ENCODE measurements at places on chromosomes 2 and 18. TPM values are rescaled to one million over a fixed set of nuclear protein-coding genes. Genes with fewer than 3 reads are reported as not detected.

GRCh38 chr2:109070290-109070689, 58.7 kb upstream of the SH3RF3 start:
- no peak for ATAC-seq

DNA sequence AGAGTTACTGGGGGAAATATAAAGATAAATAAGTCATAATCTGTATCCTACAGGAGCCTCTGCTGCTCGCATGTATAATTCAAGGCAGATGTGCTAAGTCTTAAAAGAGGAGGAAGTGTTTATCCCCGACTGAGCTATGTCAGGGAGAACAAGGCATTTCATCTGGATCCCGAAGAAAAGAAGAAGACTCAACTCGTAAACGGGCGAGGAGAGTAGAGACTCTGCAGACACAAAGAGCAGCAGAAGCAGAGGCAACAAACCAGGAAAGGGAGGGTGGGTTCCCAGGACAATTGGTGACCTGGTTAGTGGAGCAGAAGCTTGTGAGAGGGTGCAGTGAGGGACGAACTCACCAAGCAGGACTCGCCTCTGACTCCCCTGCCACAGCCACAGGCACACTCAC, 368.6 kb downstream of the EIPR1 start:
- no peak for ATAC-seq

DNA sequence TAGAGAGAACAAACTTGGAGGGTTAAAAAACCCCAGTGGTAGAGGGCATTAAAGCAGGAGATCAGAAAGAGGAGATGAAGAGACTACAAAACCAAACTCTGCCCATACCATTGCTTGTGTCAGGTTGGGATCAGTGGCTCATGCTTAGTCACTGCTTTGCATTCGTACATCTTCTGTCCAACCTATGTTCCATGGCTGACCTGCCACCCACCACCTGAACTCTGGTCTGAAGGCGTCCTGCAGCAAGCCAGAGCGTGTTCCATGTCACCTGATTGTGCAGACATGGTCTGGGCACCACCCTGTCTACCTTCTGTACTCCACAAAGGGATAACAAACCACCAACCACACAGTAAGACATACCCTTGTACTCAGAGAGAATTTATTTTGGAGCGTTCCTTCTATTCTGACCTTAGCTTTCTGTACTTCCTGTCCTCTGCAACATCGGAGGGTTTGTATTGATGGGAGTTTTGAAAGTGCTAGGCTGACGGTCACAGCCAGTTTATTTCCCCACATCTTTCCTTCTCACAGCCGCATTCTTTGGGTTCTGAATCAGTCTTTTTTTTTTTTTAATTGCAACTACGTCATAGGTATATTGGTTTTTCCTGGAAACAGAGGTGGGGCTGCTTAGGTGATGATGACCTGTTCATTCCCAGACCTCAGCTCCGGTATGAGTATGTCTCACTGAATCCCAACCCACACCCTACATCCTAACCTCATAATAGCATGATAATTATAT, 88.3 kb downstream of the SOWAHC start:
- ATAC-seq = peak; percentile 70

DNA sequence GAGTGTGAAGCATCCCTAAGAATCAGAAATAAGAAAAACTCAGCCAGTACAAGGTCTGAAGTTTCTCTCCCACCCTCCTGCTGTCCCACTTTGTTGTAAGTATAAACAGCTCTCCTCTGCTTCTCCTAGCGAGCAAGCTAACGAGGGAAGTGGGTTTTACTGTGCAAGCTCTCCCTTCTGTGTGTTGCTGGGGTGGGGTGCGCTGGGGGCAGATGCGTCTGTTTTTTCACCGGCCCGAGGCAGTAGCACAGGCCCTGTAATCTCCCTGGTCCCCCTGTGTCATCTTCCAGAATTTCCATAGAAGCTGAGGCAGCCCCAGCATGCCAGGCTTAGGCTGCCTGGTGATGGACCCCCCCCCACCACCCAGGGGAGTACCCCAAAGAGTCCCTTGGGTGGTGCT, 9.4 kb upstream of the CXCR4 start:
- no peak for ATAC-seq

DNA sequence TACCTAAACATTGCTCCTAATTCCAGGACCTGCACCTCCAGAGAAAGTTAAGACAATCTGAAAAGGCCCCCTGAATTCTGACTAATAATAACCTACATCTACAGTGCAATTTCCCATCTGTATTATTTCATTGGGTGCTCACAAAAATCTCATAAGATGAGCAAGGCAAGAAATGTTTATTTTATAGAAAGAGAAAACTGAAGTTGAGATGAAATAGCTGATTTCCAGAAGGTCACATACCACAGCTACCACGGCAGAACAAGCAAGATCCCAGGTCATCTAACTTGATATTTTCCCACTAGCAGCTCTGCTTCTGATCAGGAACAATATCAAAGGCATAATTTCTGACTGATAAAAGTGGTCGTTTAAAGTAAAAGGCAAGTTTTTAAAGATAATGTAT, 105.8 kb upstream of the COL5A2 start:
- ATAC-seq = no peak

Gene ANKRD30BL
- 0.36 TPM for total RNA-seq

Measured in motor neuron (in vitro differentiated cells).